ENCODE measurements at places on chromosomes 3 and 15.

DNA sequence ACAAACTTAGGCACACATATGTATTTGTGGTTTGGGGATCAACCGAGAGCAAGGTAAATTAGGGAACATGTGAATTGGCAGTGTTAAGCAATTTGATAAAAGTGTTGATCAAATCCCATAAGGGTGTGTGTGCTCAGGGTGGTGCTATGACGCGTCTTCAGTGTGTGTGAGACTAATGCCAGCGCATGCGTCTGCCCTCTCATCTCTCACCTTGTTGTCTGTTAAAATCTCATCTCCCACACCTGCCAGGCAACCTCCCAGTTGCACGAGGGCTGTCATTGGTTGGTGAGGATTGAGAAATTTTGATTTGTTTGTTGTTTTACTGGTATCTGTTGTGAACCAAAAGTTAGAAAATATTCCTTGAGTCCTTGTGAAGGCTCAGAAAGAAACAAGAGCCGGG, 137.2 kb upstream of the ICE2 start:
- no peak for DNase-seq

GRCh38 chr3:52843108-52843865, 8.5 kb upstream of the MUSTN1 start:
- DNase-seq = no peak

GRCh38 chr3:188066141-188066540, 87.8 kb upstream of the LPP start:
- no peak for DNase-seq

- DNase-seq = no peak
Observed at GRCh38 chr15:58682234-58682633, 67.3 kb downstream of the ADAM10 start.

GRCh38 chr3:12871404-12871983, 30.1 kb upstream of the RPL32 start:
- no peak for DNase-seq

DNA sequence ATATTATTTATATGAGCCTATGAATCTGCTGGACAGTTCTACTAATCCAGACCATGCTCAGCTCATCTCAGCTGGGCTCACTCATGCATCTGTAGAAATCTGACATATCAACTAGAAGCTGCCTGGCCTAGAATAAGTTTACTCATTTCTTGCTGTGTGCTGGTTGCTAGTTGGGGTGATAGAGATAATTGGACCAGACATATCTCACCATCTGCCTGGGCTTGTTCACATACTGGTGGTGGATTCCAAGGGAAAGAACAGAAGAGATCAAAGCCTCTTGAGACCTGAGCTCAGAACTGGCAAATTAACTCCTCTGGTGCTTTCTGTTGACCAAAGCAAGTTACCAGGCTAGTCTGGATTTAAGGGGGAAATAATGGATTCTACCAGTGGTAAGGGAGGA, 109.1 kb downstream of the NSUN3 start:
- no peak for DNase-seq

- no peak for DNase-seq
Observed at GRCh38 chr15:85408270-85408746, 27.9 kb downstream of the AKAP13 start.

DNA sequence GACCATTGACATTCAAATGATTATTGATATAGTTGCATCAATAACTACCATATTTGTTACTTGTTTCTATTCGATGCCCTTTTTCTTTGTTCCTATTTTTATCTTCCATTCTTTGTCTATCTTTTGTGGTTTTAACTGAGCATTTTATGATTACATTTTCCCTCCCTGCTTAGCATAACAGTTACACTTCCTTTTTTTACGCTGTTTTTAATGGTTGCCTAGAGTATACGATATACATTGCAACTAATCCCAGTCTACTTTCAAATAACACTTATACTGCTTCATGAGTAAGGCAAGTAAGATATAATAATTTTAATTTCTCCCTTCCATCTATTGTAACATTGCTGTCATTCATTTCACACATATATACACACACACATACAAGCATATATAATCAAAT, 26.3 kb downstream of the COL6A6 start:
- DNase-seq = no peak

GRCh38 chr15:24763891-24764290, 88.3 kb downstream of the NPAP1 start:
- no peak for DNase-seq

- DNase-seq = no peak
Observed at GRCh38 chr15:101111570-101112262, 140.1 kb downstream of the CHSY1 start.

DNA sequence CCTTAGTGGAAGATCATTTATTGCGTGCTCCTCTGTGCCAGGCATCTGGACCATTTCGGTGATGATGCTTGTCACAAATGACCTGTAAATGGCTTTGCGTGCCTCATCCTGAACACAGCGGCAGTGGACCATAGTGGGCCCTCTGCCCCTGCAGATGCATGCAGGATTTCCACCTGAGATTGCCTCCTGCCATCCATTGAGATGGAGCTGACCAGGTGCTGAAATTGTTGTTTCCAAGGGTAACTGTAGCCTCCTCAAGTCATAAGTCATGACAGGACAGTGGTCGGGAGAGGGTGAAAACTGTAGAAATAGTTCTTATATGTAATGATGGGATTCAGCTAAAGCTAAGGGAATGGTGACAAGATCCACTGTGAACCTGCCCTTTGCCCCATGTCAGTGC, 35.5 kb downstream of the CLSTN2 start:
- no peak for DNase-seq

DNA sequence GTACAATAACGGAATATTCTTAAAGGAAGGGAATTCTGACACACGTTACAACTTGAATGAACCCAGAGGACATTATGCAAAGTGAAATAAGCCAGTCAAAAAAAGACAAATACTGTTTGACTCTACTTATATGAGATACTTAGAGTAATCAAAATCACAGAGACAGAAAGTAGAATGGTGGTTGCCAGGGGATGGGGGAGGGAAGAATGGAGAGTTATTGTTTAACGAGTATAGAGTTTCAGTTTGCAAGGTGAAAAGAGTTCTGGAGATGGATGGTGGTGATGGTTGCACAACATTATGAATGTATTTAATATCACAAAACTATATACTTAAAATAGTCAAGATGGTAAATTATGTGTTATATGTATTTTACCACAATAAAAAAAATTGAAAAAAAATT, 112.9 kb upstream of the ARHGEF3 start:
- DNase-seq = no peak

Measured in fibroblast of lung (primary cell).